T-cell (primary cell): ENCODE measurements at places on chromosomes 7 and 10. TPM values are rescaled to one million over a fixed set of nuclear protein-coding genes. Genes with fewer than 3 reads are reported as not detected.

PRLHR gene
- not detected for total RNA-seq

ZC3HAV1 gene
- total RNA-seq, result 155 TPM

SMARCD3 gene
- 6.3 TPM for total RNA-seq

DNA sequence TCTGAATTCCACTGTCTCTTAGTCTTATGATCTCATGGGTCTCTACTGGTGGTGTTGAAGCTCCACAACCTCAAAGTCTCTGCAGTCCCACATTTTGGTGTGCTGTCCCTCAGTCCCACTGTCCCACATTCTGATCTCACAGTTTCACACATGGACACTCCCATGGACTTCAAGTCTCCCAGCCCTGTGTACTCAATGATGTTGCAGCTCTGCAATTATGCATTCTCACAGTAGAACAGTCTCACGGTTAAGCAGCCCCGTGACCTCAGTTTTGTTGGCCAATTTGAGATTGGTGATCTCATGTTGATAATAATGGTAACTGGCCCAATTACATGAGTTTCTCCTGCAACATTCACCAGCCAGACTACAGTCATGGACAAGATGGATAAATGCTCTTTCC lies 109.4 kb downstream of the ODAD2 start:
- DNase-seq, result no peak

STN1 gene
- total RNA-seq, result 47.5 TPM

- no peak for DNase-seq
Measured at GRCh38 chr7:8221567-8221966, 40.4 kb downstream of the ICA1 start.

SLC29A4 gene
- 0.20 TPM for total RNA-seq

OPALIN gene
- not detected for total RNA-seq

MYOZ1 gene
- not detected for total RNA-seq

TBX20 gene
- 0.70 TPM for total RNA-seq

ZNF273 gene
- 6.9 TPM for total RNA-seq

GRCh38 chr7:112190120-112190519 lies 16.1 kb downstream of the DOCK4 start:
- no peak for DNase-seq

UPK3BL2 gene
- 48.3 TPM for total RNA-seq
